PC-9 (cell line): ENCODE measurements at places on chromosomes 3 and 15.

DNA sequence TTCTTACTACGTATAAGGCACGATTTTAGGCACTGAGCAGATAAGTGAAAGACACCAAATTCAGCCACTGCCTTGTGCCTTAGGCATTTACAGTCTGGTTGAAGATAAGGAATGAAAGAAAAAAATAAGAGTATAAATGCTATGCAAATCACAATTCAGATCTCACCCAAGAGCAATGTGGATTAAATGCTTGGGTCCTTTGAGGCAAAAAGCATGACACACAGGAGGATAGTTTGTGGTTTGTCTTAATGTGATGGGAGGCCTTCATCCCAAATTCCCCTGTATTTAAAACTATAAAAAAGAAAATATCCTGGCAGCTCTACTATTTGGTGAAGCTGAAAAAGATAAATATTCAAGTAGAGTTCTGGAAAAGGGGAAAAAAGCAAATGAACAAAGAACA, 79.8 kb downstream of the TGFBR2 start:
- no peak for DNase-seq
- H3K36me3 ChIP-seq = no peaks in the 10 kb centered on the region
- H3K27ac ChIP-seq = no peak overlapping the region

GRCh38 chr15:52794665-52795463, 4.7 kb upstream of the ONECUT1 start:
- H3K4me1 ChIP-seq = no peaks in the 10 kb centered on the region
- H3K27ac ChIP-seq = no peak overlapping the region
- DNase-seq = no peak
- peaks cover 50% of the 10 kb centered on the region for H3K27me3 ChIP-seq
- no peak overlapping the region for H3K4me3 ChIP-seq

- H3K27ac ChIP-seq = peak overlapping the region; percentile 40
- H3K4me1 ChIP-seq = peaks cover 15% of the 10 kb centered on the region; the same call in 1 of the 2 replicates
- no peak overlapping the region for H3K4me3 ChIP-seq
Measured at GRCh38 chr15:82533801-82534200, 6.5 kb downstream of the RPS17 start.

DNA sequence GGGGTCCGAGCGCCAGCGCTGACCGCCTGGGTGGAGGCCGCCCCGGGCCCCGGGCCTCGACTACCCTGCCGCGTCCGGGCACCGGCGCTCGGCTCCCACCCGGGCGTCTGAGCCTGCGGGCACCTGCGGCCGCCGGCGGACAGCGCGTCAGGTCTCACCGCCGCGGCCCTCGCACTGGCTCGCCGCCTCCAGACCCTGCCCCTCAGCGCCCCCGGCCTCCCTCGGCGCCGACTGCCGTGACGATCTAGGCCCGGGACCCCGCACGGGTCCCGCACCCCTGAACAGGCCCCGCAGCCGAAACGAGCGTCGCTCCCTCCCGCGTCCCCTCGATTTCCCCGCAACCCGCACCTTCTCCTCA, 297 bp downstream of the PRC1 start:
- peaks cover 13% of the 10 kb centered on the region for H3K4me1 ChIP-seq
- H3K27me3 ChIP-seq = no peaks in the 10 kb centered on the region
- H3K36me3 ChIP-seq = no peaks in the 10 kb centered on the region
- H3K4me3 ChIP-seq = peak overlapping the region; percentile 73
- peak overlapping the region; percentile 67 for H3K27ac ChIP-seq

GRCh38 chr3:36635731-36636130, 128.6 kb downstream of the DCLK3 start:
- no peak for DNase-seq
- H3K27me3 ChIP-seq = no peaks in the 10 kb centered on the region
- no peaks in the 10 kb centered on the region for H3K4me1 ChIP-seq
- no peaks in the 10 kb centered on the region for H3K36me3 ChIP-seq
